Mammary epithelial cell (primary cell): ENCODE measurements at places on chromosomes 3 and 15. TPM values are rescaled to one million over a fixed set of nuclear protein-coding genes. Genes with fewer than 3 reads are reported as not detected.

DNA sequence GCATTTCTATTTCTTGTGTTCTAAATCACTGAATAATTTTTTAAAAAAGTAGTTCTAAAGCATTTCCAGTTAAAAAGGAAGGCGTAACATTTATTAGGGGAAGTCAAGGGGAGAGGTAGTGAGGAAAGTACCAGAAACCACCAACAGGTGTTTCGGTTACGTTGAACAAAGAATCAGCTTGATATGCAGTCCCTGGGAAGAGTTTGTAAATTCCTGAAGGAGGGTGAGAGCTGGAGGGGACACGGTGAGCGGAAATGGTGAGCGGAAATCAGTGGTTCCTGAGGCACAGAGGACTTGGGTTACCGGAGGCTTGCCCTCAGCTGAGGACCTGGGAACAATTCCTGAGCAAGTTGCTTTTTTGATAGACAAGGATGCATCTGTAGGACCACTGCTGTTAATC is 17.8 kb downstream of the MAP2K1 start:
- DNase-seq, result no peak

DNA sequence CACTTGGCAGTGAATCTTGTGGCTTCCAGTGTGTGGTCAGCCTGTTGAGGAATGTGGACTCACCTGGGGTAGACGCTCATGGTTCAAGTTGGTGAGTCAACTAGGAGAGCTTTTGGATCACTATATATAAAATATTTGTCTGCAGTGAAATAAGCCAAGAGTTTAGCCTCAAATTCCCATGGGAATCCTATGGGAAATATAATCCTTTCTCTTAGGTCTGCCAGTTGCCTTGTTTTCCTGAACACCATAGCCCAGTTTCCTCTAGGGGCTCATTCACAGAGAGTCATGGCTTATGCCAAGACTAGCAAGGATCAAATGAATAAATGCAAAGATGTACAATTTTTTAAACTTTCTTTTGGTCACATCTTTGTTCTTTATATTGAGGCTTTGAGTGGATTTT is 100.1 kb upstream of the NPHP3 start:
- no peak for DNase-seq

GRCh38 chr3:39065197-39065596 is 13.4 kb downstream of the WDR48 start:
- peak; percentile 16 for DNase-seq

DNA sequence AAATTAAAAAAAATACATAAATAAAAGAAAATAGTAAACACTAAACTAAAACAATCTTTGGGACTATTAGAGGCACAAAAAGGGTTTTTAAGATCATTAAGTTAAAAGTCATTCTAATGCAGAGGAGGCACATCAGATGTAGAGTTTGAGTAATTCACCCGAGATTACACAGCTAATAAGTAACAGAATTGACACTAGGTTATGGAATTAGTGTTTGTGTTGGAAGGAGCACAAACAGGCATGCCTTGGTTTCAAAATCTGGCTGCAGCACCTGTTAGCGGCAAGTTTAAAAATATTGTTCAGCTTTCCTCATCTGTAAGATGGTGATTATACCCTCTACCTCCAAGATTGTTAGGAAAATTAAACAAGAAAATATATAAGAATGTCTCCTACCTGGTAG is 39.0 kb downstream of the RASA2 start:
- no peak for DNase-seq

- no peak for DNase-seq
Measured at GRCh38 chr3:74027121-74027520, 402.4 kb upstream of the PDZRN3 start.

DNA sequence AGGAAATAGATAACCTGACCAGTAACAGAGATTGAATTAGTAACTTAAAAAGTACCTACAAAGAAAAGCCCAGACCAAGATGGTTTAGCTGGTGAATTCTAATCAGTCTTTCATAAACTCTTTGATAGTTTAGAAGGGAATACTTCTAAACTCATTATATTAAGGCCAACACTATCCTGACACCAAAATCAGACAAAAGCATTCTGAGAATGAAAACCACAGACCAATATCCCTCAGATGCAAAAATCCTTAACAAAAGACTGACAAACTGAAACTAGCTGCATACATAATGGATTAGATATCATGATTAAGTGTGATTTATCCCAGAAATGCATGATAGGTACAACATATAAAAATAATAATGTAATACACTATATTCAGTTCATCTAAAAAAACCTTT is 115.6 kb downstream of the RFX7 start:
- no peak for DNase-seq

DNA sequence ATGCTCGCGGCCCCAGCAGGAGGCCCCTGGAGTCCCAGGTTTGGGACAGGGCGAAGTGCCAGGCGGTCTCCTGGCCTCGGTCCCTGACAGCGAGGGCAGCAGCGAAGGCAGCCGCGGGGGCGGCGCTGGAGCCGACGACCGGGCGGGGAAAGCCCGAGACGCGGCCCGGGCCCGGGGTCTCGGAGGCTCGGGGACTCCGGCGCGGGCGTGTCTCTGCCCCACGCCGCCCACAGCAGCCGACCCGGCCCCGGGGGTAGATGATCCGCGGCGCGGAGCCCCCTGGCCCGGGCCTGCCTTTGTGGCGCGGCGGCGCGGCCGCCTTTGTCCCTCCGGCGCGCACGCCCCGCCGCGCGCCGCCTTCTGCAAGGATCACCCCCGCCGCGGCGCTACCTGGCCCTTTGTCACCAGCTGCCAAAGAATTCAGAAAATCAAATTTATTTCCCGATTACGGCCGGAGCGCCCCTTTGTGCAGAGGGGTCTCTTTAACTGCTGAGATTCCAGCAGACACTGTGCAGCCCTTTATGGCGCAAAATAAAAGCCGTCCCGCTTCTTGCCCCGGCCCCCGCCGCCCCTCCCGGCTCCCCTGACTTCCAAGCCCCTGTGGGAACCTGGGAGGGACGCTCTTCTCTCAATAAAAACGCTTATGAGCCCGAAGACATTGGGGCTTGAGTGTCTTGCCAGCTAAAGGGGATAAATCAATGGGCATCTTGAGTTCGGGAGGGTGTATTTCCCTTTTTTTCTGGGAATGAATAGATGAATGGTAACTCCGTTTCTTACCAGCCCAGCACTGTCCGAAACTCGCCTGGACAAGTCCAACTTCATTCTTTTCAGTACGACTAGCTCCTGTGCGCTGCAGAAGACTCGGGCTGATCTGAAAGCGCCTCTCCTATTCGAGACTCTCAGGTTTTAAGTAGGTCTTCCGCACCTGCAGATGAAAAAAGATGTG is 68.4 kb downstream of the HES1 start:
- DNase-seq, result peak; percentile 66

The UACA gene
- polyA plus RNA-seq, result 19.0 TPM

The FEZF2 gene
- polyA plus RNA-seq, result not detected

The SEMA3G gene
- 0.24 TPM for polyA plus RNA-seq

The EIF5A2 gene
- 14.6 TPM for polyA plus RNA-seq

The TTLL13 gene
- polyA plus RNA-seq, result 0.02 TPM

The FSIP1 gene
- 1.2 TPM for polyA plus RNA-seq

The SLC27A2 gene
- polyA plus RNA-seq, result 0.42 TPM
